ENCODE measurements at places on chromosomes 16 and 17.

GRCh38 chr17:43477832-43478634 lies 5.7 kb upstream of the DHX8 start:
- DNase-seq, result no peak

DNA sequence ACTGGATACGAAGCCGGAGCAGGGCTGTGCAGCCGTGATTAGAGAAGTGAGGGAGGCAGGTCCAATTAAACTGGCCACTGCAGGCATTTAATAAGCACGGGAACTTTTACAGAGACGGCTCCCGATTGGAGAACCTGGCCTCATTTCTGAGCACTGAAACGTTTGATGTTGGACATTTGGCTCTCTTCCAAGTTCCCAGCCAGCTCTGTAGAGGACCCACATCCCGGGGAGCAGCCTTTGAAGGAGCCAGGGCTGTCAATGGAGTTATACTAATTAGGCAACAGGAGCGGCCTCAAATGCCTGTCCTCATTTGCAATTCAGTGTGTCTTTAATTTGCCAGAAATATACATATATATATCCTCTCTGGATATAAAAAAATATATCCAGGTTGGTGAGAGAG lies 499.4 kb upstream of the C16orf82 start:
- DNase-seq, result no peak

DNA sequence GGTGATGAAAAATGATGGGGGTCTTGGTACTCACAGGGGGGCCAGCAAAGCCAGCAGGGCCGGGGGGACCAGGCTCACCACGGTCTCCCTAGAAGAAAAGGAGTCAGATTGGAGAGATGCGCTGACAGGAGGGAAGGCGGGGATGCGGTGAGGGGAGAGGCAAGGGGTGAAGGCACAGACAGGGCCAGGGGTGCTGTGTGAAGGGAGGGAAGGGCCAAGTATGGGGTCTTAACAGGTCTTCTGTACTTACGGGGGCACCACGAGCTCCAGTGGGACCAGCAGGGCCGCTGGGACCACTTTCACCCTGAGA lies 11.2 kb downstream of the COL1A1 start:
- no peak for DNase-seq

GRCh38 chr16:21598701-21599121 lies 666 bp upstream of the METTL9 start:
- DNase-seq, result peak; percentile 13

- no peak for DNase-seq
These were observed 26.9 kb downstream of the TNS4 start for GRCh38 chr17:40474419-40475002.

- DNase-seq, result peak; percentile 91
These were observed 286.6 kb upstream of the CCL2 start for GRCh38 chr17:33968350-33969044.

DNA sequence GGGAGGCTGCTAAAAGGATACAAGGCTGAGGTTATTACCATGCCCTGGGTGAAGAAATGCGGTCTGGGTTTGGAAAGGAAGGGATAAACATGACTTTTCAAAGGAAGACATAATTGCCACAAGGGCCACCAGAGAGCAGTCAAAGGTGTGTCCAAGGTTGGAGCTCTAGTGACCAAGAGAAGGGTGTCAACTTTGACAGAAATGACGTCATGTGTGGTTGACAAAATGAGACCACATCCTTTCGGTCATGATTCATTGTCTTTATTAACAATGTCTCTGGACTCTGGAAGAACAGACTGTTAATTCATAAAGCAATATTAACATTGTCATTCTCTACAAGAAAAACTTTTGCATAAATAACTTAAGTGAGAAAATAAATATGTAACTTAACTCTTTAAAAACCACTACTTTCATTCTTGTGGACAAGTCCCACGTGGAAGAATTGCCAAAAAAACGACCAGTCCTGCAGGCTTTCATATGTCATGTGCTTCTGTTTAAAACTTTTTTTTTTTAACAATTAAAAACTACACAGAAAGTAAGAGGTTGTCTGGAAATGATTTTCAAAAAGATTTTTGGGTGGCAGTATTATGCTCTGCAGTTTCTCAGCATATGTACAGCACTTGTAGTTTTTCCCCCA lies 5.0 kb downstream of the SOST start:
- peak; percentile 37 for DNase-seq

- DNase-seq, result no peak
These were observed 14.4 kb downstream of the KIF2B start for GRCh38 chr17:53837131-53837530.

GRCh38 chr17:9211133-9211765 lies 189.9 kb downstream of the NTN1 start:
- DNase-seq, result no peak

DNA sequence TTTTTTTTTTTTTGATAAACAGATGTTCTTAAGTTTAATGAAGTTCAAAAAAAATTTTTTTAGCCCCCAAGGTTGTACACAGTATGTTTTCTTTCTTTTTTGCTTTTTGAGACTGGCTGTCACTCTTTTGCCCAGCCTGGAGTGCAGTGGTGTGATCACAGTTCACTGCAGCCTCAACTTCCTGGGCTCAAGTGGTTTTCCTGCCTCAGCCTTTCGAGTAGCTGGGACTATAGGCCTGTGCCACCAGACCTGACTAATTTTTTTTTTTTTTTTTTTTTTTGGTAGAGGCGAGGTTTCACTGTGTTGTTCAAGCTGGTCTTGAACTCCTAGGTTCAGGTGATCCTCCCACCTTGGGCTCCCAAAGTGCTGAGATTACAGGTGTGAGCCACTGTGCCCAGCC lies 12.8 kb downstream of the ITGAE start:
- DNase-seq, result peak; percentile 66

DNA sequence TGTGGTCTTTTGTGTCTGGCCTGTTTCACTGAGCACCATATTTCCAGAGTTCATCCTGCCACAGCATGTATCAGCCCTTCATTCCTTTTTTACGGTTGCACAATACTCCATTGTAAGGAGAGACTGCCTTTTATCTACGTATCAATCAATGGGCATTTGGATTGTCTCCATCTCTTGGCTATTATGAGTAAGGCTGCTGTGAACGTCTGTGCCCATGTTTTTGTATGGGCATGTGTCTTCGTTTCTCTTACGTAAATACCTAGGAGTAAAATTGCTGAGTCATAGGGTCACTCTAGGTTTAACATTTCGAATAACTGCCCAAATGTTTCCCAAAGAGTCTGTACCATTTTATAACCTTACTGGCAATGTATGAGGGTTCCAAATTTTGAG lies 202.8 kb upstream of the FOXF1 start:
- no peak for DNase-seq

DNA sequence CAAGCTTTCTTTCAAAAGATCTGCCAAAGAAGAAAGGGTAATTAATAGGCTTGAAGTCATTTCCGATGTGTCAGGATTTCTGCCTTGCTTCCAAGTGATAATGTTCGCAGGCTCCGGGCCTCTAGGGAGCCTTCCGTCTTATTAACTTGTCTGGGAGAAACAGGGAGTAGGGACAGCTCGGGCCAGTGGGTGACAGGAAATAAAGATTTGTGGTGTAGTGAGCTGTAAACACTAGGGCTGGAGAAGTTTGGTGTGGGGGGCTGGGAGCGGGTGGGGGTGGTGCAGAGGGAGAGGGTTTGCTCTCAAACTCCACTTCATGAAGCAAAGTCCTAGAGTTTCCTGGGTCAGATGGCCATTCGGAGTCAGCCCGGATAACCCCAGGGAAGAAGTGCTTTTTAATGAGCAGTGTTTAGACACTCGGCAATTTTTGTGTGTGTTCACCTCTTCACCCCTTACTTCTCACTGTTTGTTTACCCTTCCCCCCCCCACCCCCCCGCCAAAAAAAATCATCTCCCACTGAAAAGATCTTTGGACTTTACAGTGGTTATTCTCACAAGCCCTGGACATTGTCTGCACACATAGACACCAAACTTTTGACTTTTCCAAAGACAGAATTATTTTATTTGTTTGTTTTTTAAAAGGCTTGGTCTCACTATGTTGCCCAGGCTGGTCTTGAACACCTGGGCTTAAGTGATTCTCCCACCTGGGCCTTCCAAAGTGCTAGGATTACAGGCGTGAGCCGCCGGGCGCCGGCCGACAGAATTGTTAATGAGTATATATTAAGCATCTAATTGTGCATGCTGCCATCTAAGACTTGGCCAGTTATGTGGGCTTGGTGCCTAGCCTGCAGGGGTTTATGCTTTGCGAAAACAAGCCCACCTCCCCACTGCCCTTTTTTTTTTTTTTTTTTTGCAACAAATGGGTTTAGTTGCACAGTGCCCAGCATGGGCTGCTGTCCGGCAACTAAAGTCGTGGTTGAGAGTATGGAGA lies 196.4 kb downstream of the CCDC182 start:
- no peak for DNase-seq

- DNase-seq, result no peak
These were observed 225.7 kb downstream of the XYLT1 start for GRCh38 chr16:17244872-17245551.

GRCh38 chr17:41555105-41555887 lies 16.6 kb downstream of the KRT9 start:
- DNase-seq, result no peak

DNA sequence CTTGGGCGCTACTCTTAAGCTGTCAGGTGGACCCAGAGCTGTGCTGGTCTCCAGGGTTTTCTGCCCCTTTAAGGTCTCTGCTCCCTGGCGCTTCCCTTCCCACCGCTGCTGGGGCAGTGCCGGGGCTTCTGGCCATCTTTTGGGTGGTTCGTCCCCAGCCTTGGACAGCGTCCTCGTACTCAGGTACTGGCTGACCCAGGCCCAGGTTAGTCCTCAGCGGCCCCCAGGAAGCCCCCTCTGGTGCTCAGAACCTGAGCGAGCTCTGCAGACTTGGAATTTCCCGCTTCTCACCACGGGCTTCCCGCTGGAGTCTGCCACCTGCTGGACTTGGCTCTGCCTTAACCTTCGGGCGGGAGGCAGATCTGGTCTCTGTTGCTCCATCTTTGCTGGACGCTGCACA lies 94.1 kb upstream of the ZNF750 start:
- DNase-seq, result no peak

DNA sequence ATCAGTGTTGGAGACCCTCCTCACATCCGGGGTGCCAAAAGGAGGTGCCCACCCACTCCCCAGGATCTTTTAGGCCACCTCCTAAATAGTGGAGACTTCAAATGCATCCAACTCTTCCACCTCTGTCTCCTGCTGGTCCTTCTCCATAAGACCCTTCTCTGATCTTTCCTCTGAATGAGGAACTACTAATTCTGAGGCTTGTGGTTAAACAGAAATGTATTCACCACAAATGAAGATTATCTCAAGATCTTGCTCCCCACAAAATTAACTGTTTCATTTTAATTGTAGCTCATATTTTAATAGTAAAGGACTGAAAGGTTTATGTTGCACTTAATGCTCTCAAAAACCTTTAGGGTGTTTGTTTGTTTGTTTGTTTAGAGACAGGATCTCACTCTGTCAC lies 34.1 kb downstream of the TLE7 start:
- no peak for DNase-seq

- DNase-seq, result peak; percentile 79
These were observed 1.3 kb upstream of the SOCS1 start for GRCh38 chr16:11257131-11257938.

GRCh38 chr17:41771389-41772206 lies 14.9 kb downstream of the JUP start:
- peak; percentile 71 for DNase-seq

DNA sequence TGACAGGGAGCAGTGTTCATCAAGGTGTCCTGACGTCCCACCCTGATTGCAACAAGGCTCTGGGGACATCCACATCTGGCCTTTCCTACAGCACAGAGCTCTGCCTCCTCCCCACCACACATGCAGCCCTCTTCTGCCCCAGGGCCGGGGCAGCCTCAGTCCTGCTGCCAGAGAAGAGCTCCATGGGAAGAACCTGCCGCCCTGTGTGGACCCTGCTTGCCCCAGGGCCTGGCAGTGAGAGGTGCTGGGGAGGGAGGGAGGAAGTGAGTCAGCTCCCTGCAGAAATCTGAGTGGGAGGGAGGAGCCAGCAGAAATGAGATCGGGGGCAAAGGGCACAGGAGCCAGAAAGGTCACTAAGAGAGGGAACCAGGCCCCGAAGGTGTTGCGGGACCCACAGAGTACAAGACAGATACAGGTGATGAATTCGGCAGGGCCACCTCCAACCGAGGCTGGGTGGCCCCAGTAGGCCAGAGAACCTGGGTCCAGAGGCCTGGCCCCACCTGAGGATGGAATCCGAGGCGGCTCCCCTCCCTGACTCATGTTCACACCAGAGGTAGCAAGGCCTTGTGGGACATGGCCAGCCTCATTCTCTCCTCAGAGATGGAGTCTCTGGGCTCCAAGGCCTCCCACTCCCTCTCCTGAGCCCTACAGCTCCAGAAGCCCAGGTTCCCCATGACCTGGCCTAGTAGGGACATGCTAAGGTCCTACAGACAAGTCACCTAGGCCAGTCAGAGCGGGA lies 24.8 kb downstream of the MYO18A start:
- DNase-seq, result no peak

- DNase-seq, result no peak
These were observed 109.7 kb downstream of the TRIM37 start for GRCh38 chr17:58996968-58997367.

- DNase-seq, result no peak
These were observed 21.6 kb upstream of the ATP2A3 start for GRCh38 chr17:3985846-3986245.

DNA sequence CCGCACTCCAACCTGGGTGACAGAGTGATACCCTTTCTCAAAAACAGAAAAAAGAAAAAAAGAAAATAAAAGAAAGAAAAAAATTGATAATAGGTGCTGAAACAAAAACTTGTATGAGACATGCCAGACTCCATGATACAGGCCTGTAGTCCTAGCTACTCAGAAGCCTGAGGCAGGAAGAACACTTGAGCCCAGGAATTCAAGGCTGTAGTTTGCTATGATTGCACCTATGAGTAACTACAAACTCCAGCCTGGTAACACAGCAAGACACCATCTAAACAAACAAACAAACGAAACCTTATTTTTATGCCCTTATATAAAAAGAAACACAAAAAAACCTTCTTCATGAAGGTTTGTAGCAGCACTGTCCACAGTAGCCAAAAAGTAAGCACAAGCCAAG lies 5.0 kb upstream of the CMTM4 start:
- no peak for DNase-seq

DNA sequence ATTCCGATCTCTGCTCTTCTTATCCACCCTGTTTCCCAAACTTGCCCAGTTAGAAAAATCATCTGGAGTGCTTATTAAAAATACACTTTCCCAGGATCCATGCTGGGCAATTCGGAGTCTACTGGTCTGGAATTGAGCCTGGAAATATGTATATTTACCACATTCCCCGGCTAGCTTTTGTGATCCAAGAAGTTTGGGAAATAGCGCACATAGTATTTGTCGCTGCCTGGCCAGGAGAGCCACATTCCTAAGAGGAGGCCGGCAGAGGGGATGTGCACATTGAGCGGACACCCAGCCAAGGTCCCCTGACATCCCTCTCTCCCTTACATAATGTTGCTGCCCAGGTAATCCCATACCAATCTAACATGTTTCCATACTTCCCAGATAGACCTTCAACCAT lies 62.1 kb upstream of the TMEM97 start:
- no peak for DNase-seq

- DNase-seq, result peak; percentile 33
These were observed 2.5 kb downstream of the C1QTNF8 start for GRCh38 chr16:1093284-1094123.

- no peak for DNase-seq
These were observed 1675.1 kb downstream of the TP53TG3F start for GRCh38 chr16:35134471-35134870.

Measured in GM12865 (cell line).